ENCODE measurements at places on chromosomes 6 and 20.

- DNase-seq: no peak
Measured at GRCh38 chr6:121503589-121503991, 68.1 kb downstream of the GJA1 start.

DNA sequence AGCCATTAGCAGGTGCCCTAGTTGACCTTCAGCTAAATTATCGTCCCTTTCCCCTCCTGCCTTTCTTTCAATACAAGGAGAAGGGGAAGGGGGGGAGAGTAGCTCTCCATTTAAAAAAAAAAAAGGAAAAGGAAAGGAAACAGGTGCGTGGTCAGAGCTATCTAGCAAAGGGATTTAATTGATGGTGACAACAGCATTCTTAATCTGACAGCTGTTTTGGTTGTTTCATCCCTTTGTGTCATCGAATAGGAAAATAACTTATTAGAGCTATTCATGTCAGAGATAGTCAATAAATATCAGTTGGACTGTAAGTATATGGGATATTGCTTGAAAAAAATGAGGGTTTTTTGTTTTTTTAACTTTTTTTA is 195.2 kb upstream of the SASH1 start:
- no peak for DNase-seq

DNA sequence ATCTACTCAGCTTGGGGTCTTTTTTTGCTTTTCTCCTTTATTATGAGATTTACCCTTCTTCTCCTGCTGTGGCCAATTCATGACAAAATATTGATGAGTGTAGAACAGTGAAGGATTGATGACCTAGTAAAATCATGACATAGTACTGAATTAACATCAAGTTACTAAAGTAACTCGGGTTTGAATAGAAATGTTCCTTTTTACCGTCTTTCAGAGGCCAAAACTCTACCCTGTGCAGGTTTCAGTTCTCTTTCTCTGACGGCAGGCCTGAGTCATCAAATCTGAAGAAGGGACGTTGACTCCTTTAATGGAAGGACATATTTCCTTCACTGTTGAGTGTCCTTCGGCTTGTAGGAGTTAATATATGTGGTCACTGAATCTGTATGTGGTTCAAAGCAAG is 80.7 kb downstream of the RREB1 start:
- no peak for DNase-seq

DNA sequence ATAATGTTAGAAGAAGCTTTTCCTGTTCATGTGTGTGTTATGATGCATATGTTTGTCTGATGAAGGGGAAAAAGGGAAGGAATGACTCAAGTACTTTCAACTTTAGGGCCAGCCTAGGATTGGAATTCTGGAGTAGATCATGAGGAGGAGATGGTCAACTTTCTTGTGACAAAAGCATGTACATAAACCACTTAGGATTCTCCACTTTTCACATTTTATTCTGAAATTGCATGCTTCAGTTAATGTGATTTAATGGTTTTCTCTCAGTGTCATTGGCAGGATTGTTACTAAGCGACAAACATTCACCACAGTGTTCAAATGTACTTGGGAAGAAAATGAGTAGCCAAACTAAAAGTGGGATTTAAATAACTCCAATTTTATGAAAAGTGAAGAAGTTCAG is 80.1 kb downstream of the UTRN start:
- no peak for DNase-seq

- DNase-seq: no peak
Measured at GRCh38 chr6:159745081-159745480, 16.8 kb upstream of the ACAT2 start.

DNA sequence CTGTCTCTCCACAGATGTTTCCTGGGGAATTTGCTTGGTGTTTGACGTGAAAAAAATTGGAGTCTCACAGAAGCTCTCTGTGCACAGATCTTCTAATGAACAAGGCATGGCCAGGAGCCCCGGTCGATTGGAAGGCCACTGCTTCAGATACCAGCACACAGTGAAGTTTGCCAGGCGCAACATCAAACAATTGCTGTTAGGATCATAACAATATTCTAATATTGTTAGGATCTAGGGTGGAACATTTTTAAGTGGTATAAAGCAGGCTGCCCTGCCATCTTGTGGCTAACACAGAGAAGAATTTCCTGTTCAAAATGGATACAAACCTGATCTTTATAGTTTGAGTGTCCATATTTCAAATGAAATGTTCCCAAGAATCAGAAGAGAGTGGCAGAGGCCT is 64.1 kb downstream of the C6orf118 start:
- DNase-seq: no peak

DNA sequence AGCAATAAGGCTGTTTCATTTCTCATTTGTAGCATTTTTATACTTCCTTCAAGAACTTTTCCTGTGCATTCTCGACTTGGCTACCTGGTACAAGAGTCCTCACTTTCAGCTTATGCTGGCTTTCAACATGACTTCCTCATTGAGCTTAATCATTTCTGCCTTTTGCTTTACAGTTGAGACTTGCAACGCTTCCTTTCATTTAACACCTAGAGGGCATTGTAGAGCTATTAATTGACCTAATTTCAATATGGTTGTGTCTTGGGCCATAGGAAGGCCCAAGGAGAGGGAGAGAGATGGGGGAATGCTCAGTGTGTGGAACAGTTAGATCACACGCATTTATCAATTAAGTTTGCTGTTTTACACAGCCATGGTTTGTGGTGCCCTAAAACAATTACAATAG is 37.2 kb downstream of the SLC22A2 start:
- DNase-seq: no peak

DNA sequence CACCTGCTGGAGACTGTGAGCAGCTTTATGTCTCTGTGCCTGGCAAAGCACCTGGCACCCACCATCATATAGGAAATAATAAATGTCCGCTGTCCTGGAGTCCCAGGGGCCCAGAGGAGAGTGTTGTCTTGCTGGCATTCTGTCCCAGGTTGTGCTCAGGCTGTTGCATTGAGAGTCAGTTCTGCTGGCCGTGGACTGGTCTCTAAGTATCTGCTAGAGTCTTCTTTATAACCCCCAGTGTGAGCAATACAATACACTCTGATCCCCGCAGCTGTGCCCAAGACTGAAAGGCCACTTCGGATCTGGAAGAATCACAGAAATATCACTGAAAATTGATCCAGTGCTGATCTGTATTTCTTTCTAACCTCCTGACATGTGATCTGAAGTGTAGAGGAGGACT is 38.3 kb upstream of the HINT3 start:
- no peak for DNase-seq
